ENCODE measurements at places on chromosomes 6 and 20. TPM values are rescaled to one million over a fixed set of nuclear protein-coding genes. Genes with fewer than 3 reads are reported as not detected.

DNA sequence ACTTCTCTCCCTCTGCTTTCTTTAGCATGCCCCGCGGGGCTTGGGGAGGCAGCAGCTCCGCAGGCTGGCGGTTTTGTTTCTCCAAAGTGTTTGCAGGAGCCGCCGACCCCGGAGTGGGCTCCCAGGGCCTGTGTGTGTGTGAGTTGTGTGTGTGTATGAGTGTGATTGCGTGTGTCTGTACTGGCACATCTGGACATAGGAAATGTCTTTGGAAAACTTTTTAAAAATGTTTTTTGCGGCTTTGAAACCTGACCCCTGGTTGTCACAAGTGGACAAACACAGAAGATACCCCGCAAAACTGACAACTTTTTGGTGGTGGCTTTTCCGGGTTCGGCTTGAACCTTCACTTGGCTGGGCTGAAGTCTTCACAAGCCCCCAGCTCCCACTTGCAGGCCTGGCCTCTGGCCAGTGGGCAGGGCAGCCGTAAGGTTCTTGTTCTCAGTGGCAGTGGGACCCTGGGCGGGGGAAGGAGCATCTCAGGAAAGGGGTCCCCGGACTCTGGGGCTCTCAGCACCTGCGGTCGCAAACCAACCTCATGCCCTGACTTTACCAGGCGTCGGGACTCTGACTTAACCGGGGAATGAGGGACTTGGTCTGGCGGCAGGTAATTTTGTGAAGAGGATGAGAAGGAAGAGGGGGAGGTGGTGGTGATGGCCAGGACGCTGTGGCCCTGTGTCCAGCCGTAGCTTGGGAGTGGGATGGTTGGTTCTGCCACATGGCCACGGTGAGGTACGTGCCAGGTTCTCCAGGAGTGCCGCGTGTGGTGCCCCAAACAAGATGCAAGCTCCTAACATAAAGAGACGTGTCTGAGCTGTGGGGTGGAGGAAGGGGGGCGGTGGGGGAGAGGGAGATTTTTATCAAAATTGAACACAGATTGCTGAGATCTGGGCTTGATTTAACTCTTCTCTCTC lies 619 bp downstream of the DAAM2 start:
- peaks cover 8% of the 10 kb centered on the region for H3K27me3 ChIP-seq
- peaks cover 43% of the 10 kb centered on the region for H3K4me1 ChIP-seq
- DNase-seq = no peak
- H3K36me3 ChIP-seq = peaks cover 3% of the 10 kb centered on the region

TSHZ2 gene
- 8.5 TPM for total RNA-seq

PHACTR3 gene
- total RNA-seq = 22.4 TPM

WFDC5 gene
- not detected for total RNA-seq

GRCh38 chr6:1239805-1240204 lies 72.1 kb upstream of the FOXQ1 start:
- no peaks in the 10 kb centered on the region for H3K4me1 ChIP-seq
- no peaks in the 10 kb centered on the region for H3K36me3 ChIP-seq
- H3K27me3 ChIP-seq = peaks cover 12% of the 10 kb centered on the region
- H3K27ac ChIP-seq = no peak overlapping the region
- H3K4me3 ChIP-seq = no peak overlapping the region

DNA sequence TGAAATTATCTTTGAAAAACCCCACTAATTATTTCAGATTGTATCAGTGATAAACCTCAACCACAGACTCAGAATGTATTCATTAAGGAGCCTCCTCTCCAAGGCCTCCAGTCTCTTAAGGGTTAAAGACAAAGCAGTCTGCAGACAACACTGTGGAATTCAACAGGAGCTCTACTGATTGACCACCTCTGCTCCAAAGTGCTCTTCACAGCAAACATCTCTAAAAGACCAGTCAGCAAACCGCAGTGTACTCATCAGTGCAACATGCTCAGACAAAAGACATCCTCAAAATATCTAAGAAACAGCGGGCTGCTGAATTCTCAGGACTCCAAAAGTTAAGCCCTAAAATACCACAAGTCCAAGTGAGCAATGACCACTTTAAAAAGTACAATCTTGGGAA lies 42.0 kb downstream of the UQCC1 start:
- no peak for DNase-seq
- H3K36me3 ChIP-seq = no peaks in the 10 kb centered on the region
- no peaks in the 10 kb centered on the region for H3K4me1 ChIP-seq
- H3K4me3 ChIP-seq = no peak overlapping the region
- H3K27ac ChIP-seq = no peak overlapping the region
- H3K27me3 ChIP-seq = no peaks in the 10 kb centered on the region

GRCh38 chr20:63402181-63402859 lies 41.2 kb upstream of the CHRNA4 start:
- no peaks in the 10 kb centered on the region for H3K27me3 ChIP-seq
- H3K4me1 ChIP-seq = no peaks in the 10 kb centered on the region
- no peak overlapping the region for H3K27ac ChIP-seq
- no peak for DNase-seq
- H3K36me3 ChIP-seq = no peaks in the 10 kb centered on the region

SIRPD gene
- not detected for total RNA-seq

ZBTB12 gene
- total RNA-seq = 60.8 TPM

DNA sequence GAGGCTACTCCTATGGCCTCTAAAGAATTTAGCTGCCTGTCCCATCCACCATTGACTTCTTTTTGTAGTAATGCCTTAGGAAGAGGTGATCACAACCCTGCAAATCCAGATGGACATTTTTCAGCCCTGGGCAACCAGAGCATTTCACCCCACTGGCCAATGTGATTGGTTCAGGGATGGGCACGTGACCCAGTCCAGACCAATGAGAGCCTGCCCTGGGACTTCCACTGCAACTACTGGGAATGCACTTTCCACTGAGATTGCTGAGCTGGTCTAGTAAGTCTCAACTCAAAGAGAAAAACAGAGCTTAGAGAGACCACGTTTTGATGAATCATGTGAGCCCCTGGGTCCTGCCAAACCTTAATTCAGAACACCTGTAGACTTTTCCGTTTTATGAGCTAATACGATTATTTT lies 8.9 kb upstream of the UBE2V1 start:
- no peaks in the 10 kb centered on the region for H3K4me1 ChIP-seq
- H3K36me3 ChIP-seq = peaks cover 10% of the 10 kb centered on the region
- no peak overlapping the region for H3K4me3 ChIP-seq
- H3K27me3 ChIP-seq = no peaks in the 10 kb centered on the region
- H3K27ac ChIP-seq = no peak overlapping the region
- DNase-seq = no peak

- peaks cover 34% of the 10 kb centered on the region for H3K27me3 ChIP-seq
- H3K36me3 ChIP-seq = no peaks in the 10 kb centered on the region
- H3K4me3 ChIP-seq = no peak overlapping the region
These were observed 19.3 kb upstream of the LY86 start for GRCh38 chr6:6569096-6569810.

DNA sequence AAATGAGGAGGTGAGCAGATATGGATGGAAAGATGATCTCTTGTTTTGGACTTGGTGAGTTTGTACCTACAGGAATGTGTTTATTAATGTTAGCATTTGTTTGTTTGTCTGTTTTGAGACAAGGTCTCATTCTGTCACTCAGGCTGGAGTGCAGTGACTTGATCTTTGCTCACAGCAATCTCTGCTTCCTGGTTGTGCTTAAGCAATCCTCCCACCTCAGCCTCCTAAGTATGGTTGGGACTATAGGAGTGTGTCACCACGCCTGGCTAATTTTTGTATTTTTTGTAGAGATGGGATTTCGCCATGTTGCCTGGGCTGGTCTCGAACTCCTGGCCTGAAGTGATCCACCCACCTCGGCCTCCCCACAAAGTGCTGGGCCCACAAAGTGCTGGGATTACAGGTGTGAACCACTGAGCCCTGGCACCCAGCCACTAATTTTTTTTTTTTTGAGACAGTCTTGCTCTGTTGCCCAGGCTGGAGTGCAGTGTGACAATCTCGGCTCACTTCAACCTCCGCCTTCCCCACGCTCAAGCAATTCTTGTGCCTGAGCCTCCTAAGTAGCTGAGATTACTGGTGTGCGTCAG lies 7.1 kb downstream of the CASP8AP2 start:
- H3K27ac ChIP-seq = no peak overlapping the region
- no peaks in the 10 kb centered on the region for H3K27me3 ChIP-seq
- no peak for DNase-seq
- peaks cover 5% of the 10 kb centered on the region for H3K4me1 ChIP-seq
- no peak overlapping the region for H3K4me3 ChIP-seq

- no peak for DNase-seq
- no peaks in the 10 kb centered on the region for H3K4me1 ChIP-seq
- no peak overlapping the region for H3K27ac ChIP-seq
- H3K36me3 ChIP-seq = no peaks in the 10 kb centered on the region
- peaks cover 81% of the 10 kb centered on the region for H3K27me3 ChIP-seq
These were observed 83.2 kb upstream of the PAX1 start for GRCh38 chr20:21622097-21622857.

DNA sequence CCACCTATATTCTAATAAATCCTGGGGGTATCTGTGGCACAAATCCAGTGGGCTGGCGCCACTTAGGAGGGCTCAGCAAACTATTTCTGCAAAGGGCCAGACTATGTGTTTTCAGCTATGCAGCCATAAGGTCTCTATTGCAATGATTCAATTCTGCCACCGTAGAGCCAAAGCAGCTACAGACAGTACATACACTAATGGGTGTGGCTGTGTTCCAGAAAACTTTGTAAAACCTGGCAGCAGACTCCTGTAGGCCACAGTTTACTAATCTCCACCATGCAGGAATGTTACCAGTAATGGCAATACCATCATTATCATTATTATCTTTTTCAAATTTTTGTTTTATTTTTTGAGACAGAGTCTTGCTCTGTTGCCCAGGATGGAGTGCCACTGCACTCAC lies 65.7 kb downstream of the SULF2 start:
- H3K27ac ChIP-seq = no peak overlapping the region
- no peaks in the 10 kb centered on the region for H3K27me3 ChIP-seq
- H3K4me3 ChIP-seq = no peak overlapping the region

CALHM4 gene
- total RNA-seq = not detected

DNA sequence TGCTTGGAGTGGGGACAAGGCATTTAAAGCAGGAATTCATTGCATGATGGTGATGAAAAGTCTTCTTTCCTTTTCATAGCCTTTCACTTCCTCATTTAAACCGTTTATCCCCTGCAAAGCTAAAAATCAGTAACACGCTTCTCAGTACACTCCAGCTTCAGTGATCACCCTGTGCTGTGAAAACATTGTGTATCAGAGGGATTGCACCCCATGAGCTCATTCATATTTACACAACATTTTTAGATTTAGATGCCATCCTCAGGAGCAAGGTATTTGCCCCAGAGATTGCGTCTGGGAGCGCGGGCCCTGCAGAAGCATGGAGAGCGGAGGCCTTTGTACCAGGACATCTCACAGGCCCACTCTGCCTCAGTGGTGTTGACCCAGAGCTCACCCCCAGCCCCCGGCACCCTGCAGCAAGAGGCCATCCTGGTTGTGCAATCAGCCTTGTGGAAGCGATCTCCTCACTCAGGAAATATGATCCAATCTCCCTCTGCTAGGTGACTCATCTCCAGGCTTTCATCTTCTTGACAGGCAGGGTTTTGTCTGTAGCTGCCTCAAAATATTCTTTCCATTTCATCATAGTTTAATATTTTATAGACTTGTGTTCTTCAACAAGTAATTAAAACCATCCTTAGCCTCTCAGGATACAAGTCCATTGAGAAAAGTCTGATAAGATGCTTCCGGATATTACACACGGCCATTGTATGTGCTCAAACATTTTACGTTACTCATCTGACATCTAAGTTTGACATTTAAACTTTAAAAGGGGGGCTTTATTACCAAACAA lies 38.9 kb upstream of the THBS2 start:
- H3K36me3 ChIP-seq = no peaks in the 10 kb centered on the region
- DNase-seq = no peak
- no peak overlapping the region for H3K4me3 ChIP-seq
- H3K27me3 ChIP-seq = no peaks in the 10 kb centered on the region
- H3K27ac ChIP-seq = no peak overlapping the region
- peaks cover 10% of the 10 kb centered on the region for H3K4me1 ChIP-seq

DNA sequence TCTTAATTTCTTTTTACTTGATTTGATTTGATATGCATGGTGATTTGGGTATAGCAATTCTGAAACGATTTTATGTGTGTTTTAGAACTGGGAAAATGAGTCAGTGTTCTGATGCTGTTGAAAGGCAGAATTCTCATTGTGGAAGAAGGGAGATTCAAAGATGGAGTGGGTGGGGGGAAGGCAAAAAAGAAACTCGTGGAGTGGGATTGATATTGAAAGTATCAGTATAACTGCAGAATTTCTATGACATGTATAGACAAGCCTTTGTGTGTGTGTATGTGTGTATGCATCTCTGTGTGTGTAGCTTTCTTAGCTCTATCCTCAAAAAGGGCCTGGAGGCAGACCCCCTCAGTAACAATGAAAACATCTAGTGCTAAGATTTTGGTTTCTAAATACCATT lies 184.3 kb upstream of the OLIG3 start:
- H3K27ac ChIP-seq = no peak overlapping the region
- no peaks in the 10 kb centered on the region for H3K27me3 ChIP-seq
- H3K4me1 ChIP-seq = no peaks in the 10 kb centered on the region
- H3K4me3 ChIP-seq = no peak overlapping the region
- H3K36me3 ChIP-seq = no peaks in the 10 kb centered on the region
- no peak for DNase-seq

SMOC2 gene
- 0.14 TPM for total RNA-seq

DNA sequence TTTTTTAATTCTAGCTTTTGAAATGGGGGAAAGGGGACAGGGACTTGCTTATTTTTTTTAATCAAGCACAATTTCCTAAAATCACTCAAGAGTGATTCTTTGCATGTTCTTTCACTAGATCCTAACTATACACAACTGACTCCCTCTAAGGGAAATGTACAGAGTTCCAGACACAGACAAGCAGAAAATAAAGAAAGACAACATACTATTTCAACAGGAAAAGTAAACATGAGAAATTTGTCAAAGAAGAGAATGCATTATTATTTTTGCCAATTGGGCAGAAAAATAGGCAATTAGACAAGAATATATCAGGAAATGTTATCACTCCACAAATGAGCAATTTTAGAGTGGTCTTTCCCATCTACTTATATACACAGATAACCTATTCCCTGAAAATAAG lies 128.2 kb downstream of the RNGTT start:
- no peak for DNase-seq
- H3K27me3 ChIP-seq = no peaks in the 10 kb centered on the region
- no peak overlapping the region for H3K4me3 ChIP-seq
- peaks cover 50% of the 10 kb centered on the region for H3K36me3 ChIP-seq

- H3K4me3 ChIP-seq = no peak overlapping the region
- no peak for DNase-seq
- H3K4me1 ChIP-seq = peaks cover 18% of the 10 kb centered on the region
- no peaks in the 10 kb centered on the region for H3K27me3 ChIP-seq
- H3K36me3 ChIP-seq = peaks cover 4% of the 10 kb centered on the region
These were observed 70.5 kb upstream of the PRL start for GRCh38 chr6:22367346-22367745.

- H3K36me3 ChIP-seq = no peaks in the 10 kb centered on the region
- no peak for DNase-seq
- peaks cover 7% of the 10 kb centered on the region for H3K4me1 ChIP-seq
- no peak overlapping the region for H3K27ac ChIP-seq
- no peak overlapping the region for H3K4me3 ChIP-seq
- no peaks in the 10 kb centered on the region for H3K27me3 ChIP-seq
These were observed 54.8 kb downstream of the TNFAIP3 start for GRCh38 chr6:137921823-137922222.

GRCh38 chr6:77857421-77857820 lies 204.6 kb downstream of the MEI4 start:
- H3K27ac ChIP-seq = no peak overlapping the region
- DNase-seq = no peak
- no peaks in the 10 kb centered on the region for H3K27me3 ChIP-seq

- H3K27ac ChIP-seq = no peak overlapping the region
- H3K27me3 ChIP-seq = peaks cover 50% of the 10 kb centered on the region
- no peak overlapping the region for H3K4me3 ChIP-seq
- H3K4me1 ChIP-seq = peaks cover 10% of the 10 kb centered on the region
- no peaks in the 10 kb centered on the region for H3K36me3 ChIP-seq
These were observed 32.6 kb upstream of the CSNK2A1 start for GRCh38 chr20:576156-576555.

DCDC2 gene
- not detected for total RNA-seq

XKR7 gene
- 4.5 TPM for total RNA-seq

PTK6 gene
- not detected for total RNA-seq

Measured in neural crest cell (in vitro differentiated cells).